ENCODE measurements at places on chromosomes 12 and 14.

- DNase-seq = no peak
These were observed 76.1 kb upstream of the TMEM263 start for GRCh38 chr12:106879612-106880011.

DNA sequence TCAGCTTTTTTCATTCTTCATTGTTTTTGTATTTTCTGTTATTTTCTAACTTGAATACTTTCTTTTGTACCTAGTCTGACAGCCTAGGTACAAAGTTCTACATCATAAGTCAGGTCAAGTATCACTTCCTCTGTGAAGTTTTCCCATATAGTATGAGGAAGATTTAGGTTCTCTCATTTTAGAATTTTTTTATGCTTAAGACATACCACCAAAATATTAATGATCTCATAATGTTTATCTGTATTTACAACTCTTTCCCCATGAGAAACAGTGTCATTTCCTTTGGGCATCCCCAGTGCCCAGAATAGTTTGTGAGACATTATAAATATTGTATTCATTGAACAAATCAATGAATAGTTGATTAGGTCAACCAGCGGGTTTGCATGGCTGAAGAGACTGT is 3.1 kb upstream of the ATF7IP start:
- DNase-seq = no peak

GRCh38 chr12:55715169-55715764 is 579 bp upstream of the BLOC1S1 start:
- no peak for DNase-seq

DNA sequence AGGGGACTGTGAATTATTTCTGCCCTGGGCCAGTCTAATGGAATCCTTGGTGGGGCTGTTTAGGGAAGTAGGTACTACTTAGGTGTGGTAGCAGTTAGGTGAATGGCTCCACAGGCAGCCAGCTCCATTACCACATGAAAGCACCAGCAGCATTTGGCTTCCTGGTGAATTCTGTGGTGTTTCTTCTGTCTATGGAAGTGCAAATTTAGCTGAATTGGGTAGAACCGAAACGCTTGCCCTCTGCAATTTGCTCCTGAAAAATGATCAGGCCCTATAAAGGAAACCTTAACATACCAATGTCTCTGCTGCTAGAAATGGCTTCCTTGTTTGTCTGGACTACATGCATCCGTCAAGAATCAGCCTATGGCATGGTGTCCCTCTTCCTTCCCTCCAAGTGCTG is 16.4 kb downstream of the FLRT2 start:
- DNase-seq = no peak

- DNase-seq = peak; percentile 8
These were observed 28.0 kb downstream of the RCOR1 start for GRCh38 chr14:102620413-102620812.

DNA sequence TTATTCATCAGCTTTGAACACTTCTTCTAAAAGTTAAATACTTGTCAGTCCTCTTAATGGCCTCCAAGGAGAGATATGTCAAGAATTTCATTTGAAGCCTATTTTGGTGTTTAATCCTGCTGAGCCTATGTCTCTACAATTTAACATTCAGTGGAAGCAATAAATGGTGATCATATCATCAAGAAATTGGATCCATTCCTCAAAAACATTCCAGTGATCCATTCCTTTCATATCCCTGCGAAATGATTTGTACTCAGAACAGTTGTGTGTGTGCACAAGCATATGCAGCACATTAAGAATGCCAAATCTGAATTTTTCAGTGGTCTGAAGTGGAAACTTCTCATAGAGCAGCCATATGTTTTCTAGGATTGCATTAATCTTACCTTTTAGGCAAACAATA is 373.7 kb upstream of the SYT1 start:
- no peak for DNase-seq

GRCh38 chr14:60815371-60815770 is 80.8 kb downstream of the MNAT1 start:
- DNase-seq = no peak

- DNase-seq = no peak
These were observed 93.7 kb downstream of the HMGA2 start for GRCh38 chr12:65918021-65918420.

DNA sequence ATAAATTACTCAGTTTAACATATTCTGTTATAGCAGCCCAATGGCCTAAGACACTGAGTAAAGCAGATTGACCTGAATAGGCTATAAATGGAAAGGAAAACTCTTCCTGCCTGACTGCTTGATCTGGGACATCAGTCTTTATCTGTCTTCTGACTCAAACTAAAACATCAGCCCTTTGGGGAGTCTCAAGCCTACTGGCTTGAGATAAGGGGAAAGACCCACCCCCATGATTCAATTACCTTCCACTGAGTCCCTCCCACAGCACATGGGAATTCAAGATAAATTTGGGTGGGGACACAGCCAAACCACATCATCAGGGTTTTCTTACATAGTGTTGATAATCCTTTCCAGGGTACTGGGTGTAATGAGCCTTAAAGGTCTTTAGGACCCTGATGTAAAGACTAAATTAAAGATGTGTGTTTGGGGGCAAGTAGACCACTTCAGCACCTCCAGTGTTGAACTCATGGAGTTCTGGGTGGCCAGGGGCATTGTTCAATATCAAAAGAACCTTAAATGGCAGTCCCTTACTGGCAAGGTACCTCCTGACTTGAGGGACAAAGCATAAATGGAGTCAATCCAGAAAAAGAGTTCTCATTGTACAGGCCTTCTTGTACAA is 67.8 kb downstream of the TSHR start:
- no peak for DNase-seq

GRCh38 chr12:108129017-108129812 is at the start of gene WSCD2:
WSCD2 (plus strand) TSS chr12:108129288; CDS start chr12:108195833, 66,545 bp downstream.
- DNase-seq = no peak

- DNase-seq = no peak
These were observed 441.6 kb upstream of the FBXO33 start for GRCh38 chr14:39873791-39874190.

GRCh38 chr14:64943556-64943955 is 1.0 kb upstream of the GPX2 start:
- no peak for DNase-seq

DNA sequence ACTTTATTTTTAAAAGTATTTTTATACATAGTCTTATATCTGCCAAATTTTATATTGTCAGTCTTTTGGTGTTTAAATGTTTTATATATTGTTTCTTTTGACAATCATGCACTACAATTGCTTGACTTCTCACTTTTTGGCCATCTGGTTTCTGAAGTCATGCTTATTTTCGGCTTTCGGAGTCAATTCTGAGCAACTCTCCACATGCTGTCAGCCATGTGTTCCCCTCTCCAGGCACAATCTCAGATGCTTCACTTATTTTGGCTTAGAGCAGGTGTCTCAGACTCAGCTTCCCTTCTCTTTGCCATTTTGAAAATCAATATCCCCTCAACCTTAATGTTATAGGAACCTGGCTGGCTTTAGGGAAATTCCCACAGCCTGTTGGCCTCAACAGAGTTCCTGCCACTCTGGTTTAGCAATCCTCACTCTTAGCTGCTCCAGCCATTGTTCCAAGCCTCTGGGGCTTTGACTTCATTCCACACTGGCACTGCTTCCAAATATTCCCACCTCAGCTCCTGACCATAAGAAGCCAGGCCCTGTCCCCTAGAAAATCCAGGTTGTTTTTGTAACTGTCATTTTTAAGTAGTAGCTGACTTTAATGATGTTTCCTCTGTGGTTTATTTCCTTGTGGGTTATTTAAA is 125.5 kb upstream of the FAR2 start:
- no peak for DNase-seq

DNA sequence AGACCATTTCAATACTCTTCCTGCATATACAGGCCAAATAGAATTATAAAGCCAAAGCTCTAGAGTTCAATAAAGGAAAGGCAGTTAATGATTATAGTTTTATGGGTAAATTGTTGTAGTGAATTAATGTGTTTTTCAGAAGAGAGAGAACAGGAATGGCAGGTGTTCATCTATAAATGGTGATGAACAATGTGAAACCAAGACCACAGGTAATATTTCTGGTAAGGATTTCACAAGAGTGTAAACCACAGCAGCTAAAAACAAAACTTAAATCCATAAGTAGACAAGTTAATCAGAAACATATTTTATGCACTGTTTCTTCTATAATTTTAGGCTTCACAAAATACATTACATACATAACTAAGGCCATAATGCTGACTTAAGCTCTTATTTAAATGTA is 204.4 kb downstream of the SYT1 start:
- no peak for DNase-seq

GRCh38 chr14:91303091-91303923 is 58.8 kb upstream of the GPR68 start:
- no peak for DNase-seq

- no peak for DNase-seq
These were observed 43.0 kb upstream of the SYCP3 start for GRCh38 chr12:101782273-101782731.

- no peak for DNase-seq
These were observed 79.7 kb downstream of the DUSP16 start for GRCh38 chr12:12482959-12483358.

DNA sequence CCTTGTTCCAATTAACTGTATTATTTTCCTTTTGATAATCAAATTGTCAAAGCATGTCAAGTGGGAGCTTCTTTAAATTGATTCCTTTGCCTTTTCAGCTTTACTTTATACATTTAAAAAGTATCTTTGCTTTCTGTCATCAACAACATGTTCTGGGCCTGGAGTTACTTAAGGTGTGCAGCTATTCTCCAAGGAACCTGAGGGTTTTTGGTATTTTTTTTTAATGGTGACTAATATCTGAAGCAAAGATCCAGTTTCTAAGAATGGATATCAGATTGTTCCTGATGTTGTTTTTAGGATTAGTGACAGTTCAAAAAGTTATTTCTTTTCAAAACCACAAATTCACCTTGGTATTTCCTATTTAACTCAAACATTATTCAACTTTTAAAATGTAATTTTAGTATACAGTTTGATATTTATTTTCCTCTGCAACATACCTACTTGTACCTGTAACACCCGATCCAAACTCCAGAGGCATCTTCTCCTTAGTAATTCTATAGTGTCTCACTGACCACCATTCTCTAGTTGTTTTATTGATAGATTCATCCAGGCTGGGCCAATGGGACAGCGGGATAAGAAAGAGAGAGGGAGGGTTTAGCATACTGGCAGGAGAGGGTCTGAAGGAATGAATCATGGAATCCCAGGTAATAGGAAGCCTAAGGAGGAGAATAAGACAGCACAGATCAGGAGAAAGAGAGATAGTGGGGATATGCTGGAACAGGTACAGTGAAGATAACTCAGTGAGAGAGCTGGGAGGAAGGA is 3.1 kb downstream of the CBLN3 start:
- DNase-seq = no peak

DNA sequence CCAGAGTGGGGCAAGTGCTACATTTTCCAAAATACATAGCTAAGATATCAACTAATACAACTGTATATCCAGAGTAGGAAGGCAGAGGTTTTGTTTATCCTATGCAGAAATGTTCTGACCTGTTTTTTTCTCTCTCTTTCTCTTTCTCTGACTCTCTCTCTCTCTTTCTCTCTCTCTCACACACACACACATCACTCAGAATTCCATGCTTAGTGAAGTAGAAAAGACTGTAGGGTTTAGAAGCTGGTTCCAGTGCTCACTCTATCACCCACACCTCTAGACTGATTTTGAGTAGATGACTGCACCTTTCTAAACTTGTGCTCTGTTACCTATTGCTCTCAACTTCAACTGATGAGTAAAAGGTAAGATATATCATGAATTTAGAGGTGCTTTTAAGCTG is 356.7 kb downstream of the LRIG3 start:
- no peak for DNase-seq

- DNase-seq = no peak
These were observed 107.3 kb downstream of the CRADD start for GRCh38 chr12:93784339-93785086.

DNA sequence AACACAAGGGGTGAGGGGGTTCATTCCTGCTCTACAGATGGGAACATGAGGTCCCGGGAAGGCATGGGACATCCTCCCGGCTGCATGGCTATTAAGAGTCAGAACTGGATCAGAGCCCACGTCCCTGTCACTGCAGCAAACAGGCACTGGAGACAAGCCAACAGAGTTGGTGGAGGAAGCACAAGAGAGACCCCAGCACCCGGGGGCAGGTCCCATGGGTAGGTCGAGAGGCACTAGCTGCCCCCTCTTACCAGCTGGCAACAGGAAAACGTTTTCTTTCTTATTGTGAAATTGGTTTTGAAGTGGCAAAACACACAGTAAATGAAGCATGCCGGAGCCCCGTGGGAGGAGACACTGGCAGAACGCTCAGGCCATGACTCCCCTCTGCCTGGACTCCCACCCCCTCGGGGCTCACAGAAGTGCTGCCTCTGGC is 43.6 kb downstream of the SYNE3 start:
- no peak for DNase-seq

DNA sequence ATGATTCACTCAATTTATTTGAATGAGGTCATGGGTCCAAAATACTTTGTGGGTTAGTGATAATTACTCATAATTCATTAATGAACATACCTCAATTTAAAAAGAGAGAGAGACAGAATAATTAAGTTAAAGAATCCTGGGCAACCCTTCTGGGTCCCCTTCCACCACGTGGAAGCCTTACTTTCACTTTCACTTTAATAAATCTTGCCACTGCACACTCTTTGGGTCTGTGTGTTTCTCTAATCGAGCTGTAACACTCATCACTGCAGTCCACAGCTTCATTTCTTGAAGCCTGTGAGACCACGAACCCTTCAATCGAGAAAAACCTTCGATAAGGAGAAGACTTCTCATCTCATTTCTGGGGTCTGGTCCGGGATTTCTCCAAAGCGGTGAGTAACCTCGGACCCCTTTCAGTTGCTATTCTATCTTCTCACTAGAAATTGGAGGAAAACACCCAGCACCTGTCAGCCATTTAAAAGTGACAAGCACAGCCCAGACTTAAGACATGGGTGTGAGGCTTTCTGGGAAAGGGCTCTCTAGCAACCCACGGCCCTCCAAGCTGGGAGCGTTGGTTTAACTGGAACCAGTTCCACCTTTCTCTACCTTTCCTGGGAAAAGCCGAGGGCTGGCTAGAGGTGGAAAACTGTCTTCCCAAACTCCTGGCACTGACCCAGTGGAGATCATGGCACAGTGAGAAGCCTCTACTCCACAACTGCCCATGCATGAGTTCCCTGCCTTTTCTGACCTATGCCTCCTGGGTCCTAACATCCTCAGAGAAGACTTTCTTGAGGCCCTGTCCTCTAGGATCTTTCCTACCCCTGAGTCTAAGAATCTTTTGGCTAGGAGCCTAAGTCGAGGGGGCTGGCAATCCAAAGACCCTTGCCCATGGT is 148.8 kb upstream of the ATF7IP start:
- no peak for DNase-seq

GRCh38 chr14:43789458-43789857 is 717.6 kb downstream of the FSCB start:
- DNase-seq = no peak

DNA sequence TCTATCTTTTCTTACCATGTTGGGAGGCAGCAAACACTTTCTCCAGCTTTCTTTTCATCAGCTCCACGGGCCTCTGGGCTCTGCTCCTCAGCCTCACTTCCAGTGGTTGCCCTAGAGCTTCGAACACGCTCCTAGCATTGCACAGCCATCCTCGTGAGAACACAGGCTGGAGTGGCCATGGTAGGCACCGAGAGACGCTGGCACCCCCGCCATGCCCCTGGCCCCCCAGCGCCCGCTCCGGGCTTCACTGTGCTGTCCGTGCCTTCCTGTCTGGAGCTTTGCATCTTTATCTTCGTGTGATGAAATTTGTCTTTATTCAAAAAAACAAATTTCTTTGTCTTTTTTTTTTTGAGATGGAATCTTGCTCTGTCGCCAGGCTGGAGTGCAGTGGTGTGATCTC is 352.2 kb downstream of the TMEM121 start:
- DNase-seq = no peak

- no peak for DNase-seq
These were observed 50.6 kb upstream of the ANO6 start for GRCh38 chr12:45165284-45165683.

Data from amniotic stem cell (primary cell).